Epithelial cell of prostate (primary cell): ENCODE measurements at places on chromosomes 5 and 9.

DNA sequence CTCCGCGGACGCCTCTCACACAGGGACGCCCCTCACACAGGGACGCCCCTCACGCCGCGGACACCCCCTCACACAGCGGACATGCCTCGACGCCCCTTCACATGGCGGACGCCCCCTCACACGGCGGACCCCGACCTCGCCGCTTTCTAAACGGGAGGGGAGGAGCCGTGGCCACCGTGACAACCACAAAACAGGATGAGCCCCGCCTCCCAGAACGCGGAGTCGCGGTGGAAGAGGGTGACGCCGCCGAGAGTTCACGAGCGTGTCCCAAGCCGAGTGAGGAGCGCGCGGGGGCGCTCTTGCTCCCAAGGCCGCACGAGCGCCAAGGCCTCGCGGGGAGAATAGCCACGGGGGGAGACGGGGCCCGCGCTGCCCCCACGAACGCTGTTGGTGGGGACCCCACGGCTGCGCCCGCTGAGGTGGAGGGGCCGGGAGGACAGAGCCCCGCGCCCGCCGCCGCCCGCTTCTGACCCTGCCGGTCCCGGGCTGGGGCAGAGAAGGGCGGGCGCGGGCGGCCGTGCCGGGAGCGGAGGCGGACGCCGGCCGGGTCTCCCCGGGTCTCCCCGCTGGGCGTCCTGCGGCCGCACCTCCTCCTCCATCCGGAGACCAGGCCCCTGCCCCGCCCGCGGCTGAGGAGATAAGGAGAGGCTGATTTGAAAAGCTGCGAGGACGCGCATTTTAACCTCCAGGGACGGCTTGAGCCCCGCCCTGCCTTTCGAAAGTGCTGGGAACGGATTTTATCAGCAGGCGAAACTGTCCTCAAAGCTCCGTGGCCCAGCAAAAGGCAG lies 3.9 kb upstream of the NKD2 start:
- no peak for DNase-seq

GRCh38 chr5:129945028-129945427 lies 40.8 kb downstream of the CHSY3 start:
- no peak for DNase-seq

DNA sequence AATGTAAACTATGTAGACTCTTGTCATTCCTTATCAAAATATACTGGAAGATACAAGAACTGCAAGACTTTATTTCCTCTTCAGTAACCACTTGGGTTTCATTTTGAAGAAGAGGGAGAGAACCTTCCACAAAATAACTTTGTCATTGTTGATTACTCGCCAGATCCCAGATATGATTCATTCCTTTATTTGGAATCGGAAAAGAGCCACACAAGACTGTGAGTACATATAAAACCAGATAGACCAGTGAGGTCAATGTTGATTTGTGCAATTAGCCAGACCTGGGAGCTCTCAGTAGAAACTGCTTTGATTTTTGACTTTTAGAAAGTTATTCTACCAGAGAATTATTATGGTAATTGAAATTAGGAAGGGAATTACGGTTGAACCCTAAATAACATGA lies 146.1 kb downstream of the TMEM167A start:
- DNase-seq, result peak; percentile 31

DNA sequence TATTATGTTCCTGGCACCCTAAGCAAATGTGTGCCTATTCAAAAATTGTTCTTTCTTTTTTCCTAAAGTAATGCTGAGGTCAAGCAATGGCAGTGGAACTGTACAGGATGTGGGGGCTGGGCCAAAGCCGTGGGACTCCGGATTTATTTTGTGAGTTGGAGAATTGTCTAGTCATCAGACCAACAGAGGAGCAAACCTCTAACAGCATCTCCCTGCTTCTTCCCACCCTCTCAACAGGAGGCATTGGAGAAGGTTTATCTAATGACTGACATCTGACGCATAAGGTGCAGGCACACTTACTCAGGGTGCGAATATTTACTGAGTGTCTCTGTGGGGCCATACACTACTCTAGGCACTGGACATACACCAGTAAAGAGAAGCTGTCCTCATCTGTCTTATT lies 38.6 kb downstream of the MARCHF11 start:
- no peak for DNase-seq

GRCh38 chr5:110807169-110807568 lies 68.4 kb downstream of the SLC25A46 start:
- DNase-seq, result no peak

DNA sequence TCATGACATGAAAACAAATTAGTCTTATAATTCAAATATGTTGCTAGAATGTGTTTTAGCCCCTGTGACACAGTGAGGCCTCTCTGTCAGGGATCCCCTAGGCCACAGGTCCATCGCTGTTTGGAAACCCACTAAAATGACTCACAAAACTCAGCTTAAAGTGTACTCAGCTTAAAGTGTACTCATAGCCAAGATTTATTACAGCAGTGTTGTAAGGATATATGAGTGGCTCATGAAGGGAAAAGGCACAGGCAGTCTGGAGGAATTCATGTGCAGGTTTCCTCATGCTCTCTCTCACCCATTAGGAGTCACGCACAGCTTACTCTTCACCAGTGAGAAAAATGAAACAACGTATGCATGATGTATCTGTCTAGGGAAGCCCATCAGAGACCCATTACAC lies 24.4 kb upstream of the TGFBI start:
- DNase-seq, result peak; percentile 81

DNA sequence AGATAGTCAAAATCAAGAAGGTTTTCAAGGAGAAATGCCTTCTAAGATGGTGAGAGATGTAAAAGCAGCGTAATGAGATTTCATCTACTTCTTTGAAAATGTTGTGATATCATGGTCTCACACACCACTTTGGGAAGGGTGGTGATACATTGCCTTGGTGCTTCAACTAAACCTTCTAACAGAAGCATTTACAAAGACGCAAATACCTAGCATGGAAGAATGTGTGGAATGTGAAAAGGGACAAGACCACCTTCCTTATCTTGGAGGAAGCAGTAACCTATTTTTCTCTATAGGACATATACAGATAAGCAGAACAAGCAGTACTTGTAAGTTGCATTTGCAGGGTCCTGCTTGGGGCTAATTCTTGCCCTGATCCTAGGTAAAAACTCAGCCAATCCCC lies 38.8 kb downstream of the PCA3 start:
- DNase-seq, result no peak

DNA sequence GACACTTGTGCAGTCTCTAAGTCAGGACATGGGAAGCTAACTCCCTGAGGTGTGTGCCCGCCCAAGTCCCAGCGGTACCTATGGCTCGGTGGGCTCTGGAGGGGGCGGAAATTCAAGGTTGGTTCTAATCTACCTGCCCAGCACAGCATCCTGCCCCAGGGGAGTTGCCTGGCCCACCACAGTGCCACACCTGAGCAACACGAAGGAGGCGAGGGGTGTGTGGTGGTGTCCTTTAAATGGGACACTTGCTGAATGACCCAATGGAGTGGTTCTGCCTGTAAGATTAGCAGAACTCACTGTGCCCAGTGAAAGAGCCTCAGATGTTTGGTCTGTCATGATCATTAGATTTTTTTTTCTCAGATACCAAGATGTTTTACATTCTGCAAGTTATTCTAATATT lies 70.7 kb upstream of the OTULINL start:
- DNase-seq, result no peak

DNA sequence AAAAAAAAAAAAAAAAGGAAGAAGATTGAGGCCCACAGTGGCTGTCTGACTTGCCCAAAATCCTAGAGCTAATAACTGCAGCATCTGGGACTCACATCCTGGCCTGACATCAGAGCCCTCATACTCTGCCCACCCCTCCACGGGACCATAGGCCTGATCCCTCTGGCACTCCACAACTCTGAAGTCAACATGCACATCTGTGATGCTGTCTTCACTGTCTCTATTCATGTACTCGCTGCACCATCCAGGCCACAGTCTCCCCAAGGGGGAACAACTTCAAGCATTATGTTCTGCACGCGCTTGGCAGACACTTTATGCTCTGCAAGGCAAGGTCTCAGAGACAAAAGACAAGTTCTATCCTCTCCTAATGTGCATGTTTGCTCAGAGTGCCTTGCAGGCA lies 158.2 kb downstream of the SPOCK1 start:
- no peak for DNase-seq

DNA sequence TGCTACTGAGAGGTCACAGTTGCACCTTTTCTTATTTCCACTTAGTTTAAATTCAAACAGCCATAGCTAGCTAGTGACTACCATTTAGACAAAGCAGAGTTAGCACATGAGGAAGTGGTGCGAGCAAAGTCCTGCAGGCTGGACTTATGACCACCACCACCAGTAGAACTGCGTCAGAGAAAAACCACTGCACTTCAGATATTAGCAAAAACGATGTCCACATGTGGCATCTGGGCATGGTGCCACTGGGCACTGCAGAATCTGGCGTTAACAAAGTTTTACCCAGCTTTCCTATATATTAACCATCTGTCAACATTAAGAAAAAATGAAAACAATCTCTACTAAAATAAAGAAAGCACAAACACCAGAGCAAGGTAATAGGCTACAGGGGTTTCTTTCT lies 80.1 kb downstream of the SPTLC1 start:
- DNase-seq, result no peak

- DNase-seq, result peak; percentile 56
Measured at GRCh38 chr5:40437452-40437861, 242.3 kb upstream of the PTGER4 start.

DNA sequence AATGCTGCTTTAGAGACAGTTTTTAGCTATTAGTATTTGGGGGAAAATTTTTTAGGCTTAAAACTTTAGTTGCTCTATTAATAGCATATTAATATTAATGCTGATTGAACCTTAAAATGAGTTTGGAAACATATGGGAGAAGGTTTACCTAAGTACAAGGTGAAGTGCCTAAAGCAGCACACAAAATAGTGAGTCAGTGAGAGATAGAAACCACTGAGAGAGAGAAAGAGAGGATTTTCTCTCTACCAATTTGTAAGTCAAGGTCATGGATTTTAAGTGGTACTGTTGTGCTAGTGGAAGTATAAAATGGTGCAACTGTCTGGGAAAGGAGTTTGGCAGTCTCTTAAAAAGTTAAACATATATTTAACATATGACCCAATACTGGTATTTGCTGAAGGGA lies 64.9 kb downstream of the MARCHF3 start:
- DNase-seq, result no peak

DNA sequence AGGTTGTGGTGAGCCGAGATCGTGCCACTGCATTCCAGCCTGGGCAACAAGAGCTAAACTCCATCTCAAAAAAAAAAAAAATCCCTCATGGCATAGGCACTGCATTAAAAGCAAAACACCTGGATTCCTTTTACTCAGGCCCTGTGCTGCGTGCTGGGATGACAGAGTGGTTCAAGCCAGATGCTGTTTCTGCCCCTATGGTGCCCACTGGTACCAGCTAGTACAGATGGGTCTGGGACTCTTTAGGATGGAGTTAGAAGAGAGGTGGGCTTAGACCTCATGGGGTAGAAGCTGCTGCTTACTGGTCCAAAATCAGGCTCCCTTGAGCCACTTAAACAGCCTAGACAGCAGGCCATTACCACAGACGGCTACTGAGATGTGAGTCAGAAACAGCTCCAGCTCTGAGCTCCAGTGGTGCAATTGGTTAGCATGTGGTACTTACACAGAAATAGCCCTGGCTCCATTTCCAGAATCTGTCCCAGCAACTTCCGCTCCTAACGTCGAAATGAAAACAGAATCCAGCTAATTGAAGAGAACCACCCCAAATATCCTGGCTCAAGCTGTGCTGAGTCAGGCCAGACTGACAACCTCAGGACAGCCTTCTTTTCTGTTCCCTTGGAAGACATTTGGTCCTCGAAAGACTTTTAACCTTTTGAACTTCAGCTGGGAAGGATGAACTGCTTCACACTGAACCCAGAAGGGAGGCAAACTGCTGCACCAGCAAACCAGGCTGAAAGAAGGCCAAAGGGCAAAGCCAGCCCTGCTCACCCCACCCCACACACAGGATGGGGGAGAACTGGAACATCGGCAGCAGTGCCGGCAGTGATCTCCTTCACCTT lies 15.5 kb downstream of the C5orf15 start:
- DNase-seq, result no peak

GRCh38 chr9:111986035-111986556 lies 89.5 kb downstream of the UGCG start:
- DNase-seq, result no peak

DNA sequence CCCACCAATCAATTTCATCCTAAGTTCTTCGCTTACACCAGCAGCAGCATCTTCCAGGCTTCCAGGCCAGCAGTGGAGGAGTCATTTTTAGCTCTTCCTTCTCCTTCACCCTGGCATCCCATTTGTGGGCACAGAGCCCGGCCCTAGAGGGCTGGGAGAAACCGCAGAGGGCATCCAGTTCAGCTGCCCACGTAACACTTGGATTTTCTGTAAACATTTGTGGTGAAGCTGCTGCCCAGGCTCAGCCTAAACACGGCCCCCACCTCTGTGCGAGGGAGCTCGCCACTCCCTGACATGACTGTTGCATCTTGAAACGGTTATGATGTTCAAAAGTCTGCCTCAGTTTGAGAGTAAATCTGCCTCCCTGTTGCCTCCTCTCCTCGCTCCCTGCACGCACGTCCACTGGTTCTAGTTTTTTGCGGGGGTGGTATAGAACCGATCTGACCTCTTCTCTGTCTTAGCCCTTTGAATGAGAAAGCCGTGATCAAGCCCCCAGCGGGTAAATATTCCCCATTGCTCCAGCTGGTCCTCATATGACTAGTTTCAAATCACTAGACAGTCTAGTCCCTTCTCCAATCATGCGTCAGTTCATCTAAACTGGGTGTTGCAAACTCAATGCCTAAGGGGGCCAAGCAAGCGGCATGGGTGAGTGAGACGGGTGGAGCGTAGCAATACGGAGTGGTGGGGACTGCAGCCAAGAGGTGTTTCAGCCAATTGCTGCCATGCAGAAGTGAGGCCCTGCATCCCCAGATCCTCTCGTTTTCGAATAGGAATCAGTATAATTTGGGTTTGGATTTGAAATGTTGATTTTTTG lies 34.9 kb upstream of the N4BP3 start:
- DNase-seq, result no peak

DNA sequence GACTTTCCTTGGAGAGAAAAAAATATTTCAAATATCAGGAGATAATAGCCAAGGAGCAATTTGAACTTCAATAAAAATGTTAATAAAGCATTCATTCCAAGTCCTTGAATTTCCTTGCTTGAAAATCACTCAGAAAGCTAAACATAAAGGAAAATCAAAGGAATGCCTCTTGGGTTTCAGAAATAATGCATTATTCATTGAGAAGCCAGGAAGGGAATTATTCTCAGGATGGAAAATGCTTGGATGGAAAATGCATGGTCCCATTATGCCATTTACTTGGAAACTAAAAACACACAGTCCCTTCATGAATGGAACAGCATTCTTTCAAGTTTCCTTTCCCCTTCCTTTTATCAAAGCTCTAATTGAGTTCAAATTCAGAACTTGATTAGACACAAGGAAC lies 160.9 kb downstream of the LPAR1 start:
- DNase-seq, result no peak
